NCI-H2081 treated with DMSO at 0.1 percent for 48 hours (cell line): ENCODE measurements at places on chromosomes 3 and 15.
A peak's percentile ranks its signal among the peaks of the same experiment; 100 is the strongest.

GRCh38 chr15:27835233-27835939 is 263.7 kb downstream of the OCA2 start:
- no peak for DNase-seq

GRCh38 chr15:25250011-25250596 is 188.7 kb downstream of the UBE3A start:
- DNase-seq: no peak

- DNase-seq: no peak
Measured at GRCh38 chr15:74782259-74783071, 585 bp downstream of the CSK start.

DNA sequence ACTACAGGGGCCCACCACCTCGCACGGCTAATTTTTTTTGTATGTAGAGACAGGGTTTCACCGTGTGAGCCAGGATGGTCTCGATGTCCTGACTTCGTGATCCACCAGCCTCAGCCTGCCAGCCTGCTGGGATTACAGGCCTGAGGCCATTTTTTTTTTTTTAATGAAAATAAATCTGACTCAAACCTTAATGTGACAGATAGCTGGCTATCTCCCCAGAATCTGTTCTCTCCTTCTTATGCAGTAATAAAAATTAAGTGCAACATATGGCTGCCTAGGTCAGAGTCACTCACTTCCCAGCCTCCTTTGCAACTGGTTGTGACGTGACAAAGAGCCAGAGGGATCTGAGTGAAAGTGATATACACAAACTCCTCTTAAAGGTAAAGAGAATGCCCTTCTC is 53.0 kb downstream of the ZNF148 start:
- DNase-seq: peak; percentile 65

GRCh38 chr3:184750349-184751083 is 38.7 kb upstream of the MAGEF1 start:
- DNase-seq: no peak

DNA sequence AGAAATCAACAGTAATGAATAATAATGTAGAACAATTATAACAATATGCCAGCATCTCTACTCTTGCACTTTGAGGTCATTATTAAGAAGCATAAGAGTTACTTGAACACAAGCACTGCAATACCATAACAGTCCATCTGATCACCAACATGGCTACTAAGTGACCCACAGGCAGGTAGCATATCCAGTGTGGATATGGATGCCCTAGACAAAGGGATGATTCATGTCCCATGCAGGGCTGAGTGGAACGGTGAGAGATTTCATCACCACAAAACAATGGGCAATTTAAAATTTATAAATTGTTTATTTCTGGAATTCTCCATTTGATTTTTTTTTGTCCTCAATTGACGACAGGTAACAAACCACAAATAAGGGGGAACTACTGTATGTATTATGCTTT is 107.7 kb upstream of the TSC22D2 start:
- no peak for DNase-seq

GRCh38 chr3:182325213-182325950 is 467.9 kb upstream of the ATP11B start:
- DNase-seq: no peak

GRCh38 chr15:31086344-31086743 is 15.2 kb downstream of the TRPM1 start:
- no peak for DNase-seq

- no peak for DNase-seq
Measured at GRCh38 chr3:20043396-20043795, 3.1 kb downstream of the KAT2B start.

GRCh38 chr3:126939733-126940132 is 43.2 kb upstream of the PLXNA1 start:
- no peak for DNase-seq

GRCh38 chr3:9404680-9405079 is 7.3 kb downstream of the SETD5 start:
- DNase-seq: peak; percentile 22

DNA sequence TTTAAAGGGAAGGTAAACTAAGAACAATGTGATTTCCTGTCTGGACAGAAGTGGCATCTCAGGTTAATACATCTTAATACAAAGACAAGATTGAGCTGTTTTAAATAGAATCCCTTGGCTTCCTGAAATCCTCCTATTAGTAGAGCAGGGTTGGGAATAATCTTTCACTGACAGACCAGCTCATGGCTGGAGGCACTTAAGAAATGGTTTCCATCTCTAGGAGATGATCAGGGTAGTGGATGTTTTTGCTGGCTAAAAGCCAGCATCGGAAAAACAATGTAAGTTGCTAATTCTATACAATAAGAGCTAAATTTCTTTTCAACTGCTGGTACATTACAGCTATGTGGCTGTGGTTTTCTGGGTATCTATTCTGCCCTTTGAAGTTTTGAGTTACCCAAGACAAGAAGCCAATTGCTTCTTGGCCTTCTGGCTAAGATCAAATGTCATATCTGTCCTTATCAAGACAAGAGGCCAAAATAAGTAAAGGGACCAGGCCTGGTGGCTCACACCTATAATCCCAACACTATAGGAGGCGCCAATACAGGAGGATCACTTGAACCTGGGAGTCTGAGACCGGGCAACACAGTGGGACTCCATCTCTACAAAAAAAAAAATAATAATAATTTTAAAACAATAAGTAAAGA is 49.6 kb downstream of the SHQ1 start:
- no peak for DNase-seq

DNA sequence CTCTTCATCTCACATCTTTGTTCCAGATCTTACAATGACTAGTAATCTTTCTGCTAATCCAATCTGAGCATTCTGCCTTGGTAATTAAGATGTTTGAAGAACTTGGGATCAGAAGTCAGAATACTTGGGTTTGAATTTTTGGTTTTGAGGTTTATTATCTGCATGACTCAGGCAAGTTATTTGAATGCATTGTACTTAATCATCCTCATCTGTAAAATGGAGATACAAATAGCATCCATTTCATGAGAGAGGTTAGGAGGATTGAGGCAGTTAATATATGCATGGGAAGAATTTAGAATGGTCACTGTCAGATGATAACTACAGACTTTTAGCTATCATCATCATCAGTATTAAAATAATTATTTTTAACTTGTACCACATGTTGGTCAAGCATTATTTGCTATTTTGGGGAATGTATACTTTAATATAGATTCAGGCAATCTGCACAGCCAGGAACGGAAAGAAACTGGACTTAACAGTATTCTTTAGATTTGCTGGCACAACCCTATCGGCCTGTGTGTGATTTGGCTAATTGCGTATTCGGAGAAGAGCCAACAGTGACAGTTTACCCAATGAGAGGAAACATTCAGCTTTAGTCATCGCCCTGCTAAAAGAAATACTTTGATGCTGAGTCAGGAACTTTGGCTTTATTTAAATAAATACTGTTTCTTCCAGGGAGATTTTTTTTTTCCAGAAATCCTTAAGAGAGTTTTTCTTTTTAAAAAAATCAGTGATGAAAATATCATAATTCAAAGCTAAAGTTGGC is 600.0 kb downstream of the ROBO1 start:
- DNase-seq: no peak

DNA sequence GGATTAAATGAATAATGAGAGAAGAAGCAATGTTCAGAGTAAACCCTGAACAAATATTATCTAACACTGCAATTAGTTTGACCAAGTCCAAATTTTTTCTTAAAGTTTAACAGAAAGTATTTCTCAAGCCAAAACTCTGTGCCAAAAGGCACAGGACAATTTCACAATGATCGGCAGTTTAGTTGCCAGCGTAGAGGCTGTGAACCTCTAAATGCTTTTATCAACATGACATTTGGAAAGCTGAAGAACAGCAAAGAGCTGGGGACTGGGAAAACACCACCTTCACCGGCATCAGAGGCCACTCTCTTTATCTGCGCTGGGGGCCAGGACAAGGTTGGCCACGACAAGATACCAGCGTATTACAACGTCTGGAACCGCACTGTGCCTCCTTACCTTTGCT is 125.6 kb downstream of the ADAMTS17 start:
- DNase-seq: no peak

DNA sequence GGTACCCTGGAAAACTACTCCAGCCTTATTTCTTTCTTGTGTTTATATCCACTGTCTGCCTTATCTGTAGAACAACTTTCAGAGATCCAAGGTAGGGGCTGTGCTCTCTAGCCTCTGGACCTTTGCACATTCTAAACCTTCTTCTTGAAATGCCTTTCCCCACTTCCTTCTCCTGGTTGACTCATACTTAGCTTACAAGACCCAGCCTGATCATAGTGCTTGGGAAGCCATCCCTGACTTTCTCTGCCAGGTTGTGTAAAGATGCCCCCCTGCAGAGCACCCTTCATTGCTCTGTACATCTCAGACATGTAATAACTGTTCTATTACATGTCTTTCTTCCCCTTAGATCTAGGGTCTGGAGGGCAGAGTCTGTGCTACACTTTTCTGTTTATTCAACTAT is 50.1 kb downstream of the PPM1L start:
- no peak for DNase-seq

GRCh38 chr3:184832903-184833302 is 20.9 kb downstream of the VPS8 start:
- DNase-seq: no peak

DNA sequence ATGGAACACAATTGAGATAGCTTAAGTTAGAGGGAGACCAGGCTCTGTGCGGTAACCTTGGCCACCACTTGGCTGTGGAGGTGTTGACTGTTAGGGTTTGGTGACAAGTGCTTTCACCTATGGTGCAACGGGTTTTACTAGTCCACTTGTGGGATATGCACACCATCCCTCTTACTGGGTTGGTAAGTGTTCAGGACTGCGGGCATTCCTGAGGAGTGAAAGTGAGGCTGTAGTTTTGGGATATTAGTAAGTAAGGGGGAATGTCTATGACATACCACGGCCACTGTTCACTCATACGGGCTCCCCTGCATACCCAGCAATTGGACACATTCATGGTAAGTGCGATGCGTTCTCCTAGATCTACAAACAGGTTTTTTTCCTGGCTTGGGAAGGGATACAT is 8.0 kb upstream of the RAD54L2 start:
- DNase-seq: no peak

DNA sequence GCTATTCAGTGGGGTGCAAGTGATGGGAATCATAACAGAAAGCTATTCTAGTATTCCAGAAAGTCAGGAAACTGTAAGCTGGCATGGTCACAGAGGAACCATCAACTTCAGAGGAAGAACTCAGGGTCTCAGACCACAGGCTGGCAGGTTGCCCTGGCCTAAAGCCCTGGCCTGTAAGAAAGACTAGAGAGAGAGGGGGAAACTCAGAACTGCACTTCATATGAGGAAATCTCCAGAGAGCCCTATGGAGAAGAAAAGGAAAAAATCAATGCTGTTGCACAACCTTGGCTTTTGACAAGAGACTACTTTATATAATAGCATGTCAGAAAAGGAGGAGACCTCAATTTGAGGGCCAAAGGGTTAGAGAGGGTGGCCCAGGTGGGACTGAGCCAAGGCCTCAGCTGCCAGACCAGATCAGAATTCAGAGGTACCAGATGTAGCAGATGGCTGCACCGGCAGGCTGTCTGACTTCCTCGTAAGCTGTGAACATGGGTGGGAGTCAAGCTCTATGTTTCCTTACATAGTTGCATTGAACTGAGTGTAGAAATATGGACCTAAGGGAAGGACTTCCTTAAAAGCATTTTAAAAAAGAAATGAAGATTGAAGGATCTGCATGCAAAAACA is 333.8 kb downstream of the PDCD6IP start:
- no peak for DNase-seq

GRCh38 chr15:91572110-91572509 is 281.4 kb upstream of the SLCO3A1 start:
- DNase-seq: peak; percentile 93

DNA sequence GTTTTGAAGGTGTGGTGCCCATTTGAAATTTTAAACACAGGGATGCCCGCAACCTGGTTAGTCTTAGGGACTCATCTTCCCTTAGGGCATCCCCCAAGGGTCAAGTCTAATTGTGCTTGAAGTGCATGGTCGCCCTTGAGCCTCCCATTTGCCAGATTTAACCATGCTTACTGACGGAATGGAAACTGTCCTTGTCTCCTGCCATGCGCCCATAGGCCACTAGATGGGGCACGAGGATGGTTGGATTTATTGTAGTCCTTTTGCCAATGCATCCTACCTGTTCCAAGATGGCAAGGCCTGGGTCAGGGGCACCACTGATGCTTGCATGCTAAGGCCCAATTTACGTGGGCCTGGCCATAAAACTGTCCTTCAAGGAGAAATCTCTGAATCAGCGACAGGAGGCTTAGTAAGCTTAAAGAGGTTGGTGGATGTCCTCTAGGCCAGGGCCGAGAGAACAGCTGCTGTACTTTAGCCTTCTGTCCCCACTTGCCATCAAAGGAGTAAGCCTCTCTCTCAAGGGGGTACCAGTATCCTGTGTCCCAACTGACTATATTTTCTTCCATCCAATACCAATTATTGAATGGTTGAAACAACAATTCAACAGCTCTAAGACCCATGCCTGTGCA is 355.4 kb downstream of the OTOL1 start:
- peak; percentile 26 for DNase-seq

- DNase-seq: no peak
Measured at GRCh38 chr15:70137967-70138366, 40.2 kb upstream of the TLE3 start.

DNA sequence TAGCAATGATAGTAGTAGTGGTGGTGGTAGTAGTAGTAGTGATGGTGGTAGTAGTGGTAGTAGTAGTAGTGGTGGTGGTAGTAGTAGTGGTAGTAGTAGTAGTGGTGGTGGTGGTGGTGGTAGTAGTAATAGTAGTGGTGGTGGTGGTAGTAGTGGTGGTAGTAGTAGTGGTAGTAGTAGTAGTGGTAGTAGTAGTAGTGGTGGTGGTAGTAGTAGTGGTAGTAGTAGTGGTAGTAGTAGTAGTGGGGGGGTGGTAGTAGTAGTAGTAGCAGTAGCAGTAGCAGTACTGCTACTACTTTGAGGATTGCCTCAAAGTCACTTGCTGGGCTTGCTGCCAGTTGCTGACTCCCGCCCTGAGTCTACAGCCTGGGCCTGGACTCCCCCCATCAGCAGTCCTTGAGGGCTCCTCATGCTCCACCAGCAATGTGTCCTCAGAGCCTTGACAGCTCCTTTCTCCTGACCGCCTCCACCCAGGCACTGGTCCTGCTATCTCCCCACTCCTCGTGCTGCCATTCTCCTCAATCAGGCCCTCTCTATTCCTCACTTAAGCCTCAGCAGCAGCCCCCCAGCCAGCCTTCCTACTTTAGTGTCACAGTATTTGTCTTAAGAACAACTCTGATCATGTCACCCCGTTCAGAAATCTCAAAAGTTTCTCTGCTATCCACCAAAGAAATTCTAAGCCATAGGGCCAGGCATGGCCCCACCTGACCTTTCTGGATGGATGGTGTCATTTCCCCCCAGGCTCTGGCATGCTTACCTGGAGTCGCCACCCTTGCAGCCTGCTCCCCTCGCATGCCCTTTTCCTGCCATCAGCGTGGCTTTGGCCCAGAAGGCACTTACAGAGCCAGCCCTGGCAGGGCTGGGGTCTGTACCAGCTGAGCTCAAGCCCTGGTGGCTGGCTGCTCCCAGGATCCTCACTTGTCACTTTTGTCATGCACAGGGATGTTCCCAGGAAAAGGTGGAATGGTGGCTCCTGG is 45.6 kb downstream of the DLEC1 start:
- no peak for DNase-seq

DNA sequence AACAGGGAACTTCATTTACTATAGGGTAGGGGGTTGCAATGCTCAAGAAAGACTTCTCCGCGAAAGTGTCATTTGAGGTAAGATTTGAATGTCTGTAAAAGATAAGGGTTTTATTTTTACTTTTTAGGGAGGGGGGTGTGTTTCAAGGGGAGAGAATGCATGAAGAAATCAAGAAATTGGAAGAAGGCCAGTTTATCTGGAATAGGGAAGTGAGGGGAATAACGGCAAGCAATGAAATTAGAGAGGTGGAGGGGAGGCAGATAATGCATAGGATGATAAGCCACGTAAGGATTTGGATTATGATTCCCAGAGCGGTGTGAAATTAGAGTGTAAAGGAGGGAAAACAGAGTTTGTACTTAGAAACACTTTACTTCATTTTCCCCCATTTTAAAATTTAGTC is 63.0 kb upstream of the MB21D2 start:
- DNase-seq: no peak
